Natural killer cell treated with Interleukin-12 subunit alpha and Interleukin-12 subunit beta and Interleukin-15 and Interleukin-18, amount 100 ng/mL, for 72 hours (primary cell): ENCODE measurements at places on chromosomes 4 and X. TPM values are rescaled to one million over a fixed set of nuclear protein-coding genes. Genes with fewer than 3 reads are reported as not detected.
A peak's percentile ranks its signal among the peaks of the same experiment; 100 is the strongest.

DNA sequence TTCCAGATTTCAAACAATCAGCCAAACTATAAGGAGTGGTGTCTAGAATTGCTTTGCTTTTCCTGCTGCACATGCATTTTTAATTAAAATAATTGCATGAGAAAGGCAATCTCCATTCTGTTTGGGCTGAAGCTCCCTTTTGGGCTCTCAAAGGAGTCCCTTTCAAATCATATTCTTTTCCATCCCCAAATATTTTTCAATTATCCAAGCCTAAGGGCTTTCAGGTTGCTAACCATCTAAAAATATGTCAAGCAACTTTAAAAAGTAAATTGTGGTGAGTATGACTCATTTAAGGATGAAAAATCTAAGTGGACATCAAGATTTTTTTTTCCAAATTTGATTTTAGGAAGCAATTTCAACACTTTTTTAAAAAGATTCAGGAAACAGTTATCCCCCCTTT lies 28.4 kb downstream of the PIR start:
- H3K36me3 ChIP-seq, result no peaks in the 10 kb centered on the region
- H3K4me3 ChIP-seq, result no peak overlapping the region
- H3K4me1 ChIP-seq, result no peaks in the 10 kb centered on the region
- no peak overlapping the region for H3K27ac ChIP-seq
- no peak for DNase-seq
- no peaks in the 10 kb centered on the region for H3K27me3 ChIP-seq

- peak overlapping the region; percentile 97 for H3K27ac ChIP-seq
- H3K27me3 ChIP-seq, result no peaks in the 10 kb centered on the region
- peak overlapping the region; percentile 95 for H3K4me3 ChIP-seq
- no peak for DNase-seq
- H3K4me1 ChIP-seq, result peaks cover 14% of the 10 kb centered on the region
Observed at GRCh38 chrX:52933976-52934703, 24.2 kb downstream of the FAM156A start.

GRCh38 chr4:184487503-184487902 lies 13.2 kb upstream of the IRF2 start:
- H3K27me3 ChIP-seq, result no peaks in the 10 kb centered on the region
- H3K36me3 ChIP-seq, result peaks cover 5% of the 10 kb centered on the region
- peaks cover 13% of the 10 kb centered on the region for H3K4me1 ChIP-seq
- H3K27ac ChIP-seq, result no peak overlapping the region
- DNase-seq, result no peak

DNA sequence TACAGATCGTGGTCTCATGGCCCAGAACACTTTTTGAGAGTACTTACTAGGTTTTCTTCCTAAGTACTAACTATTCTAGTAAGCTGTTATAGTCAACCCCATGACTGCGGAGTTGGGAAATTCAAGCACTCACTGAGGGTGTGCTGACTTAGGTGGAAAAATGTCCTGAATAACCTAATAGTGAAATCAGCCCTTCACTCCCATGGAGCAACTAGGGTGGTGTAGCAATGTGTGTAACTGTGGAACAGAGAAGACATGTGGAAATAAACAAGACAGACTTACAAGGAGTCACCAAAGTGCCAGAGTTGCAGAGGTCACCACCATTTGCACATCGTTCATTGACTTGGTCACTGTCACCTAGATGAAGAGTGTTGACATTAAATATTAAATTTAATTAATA lies 12.1 kb upstream of the VSIG4 start:
- H3K36me3 ChIP-seq, result no peaks in the 10 kb centered on the region
- peaks cover 3% of the 10 kb centered on the region for H3K27me3 ChIP-seq
- peaks cover 5% of the 10 kb centered on the region for H3K4me1 ChIP-seq
- no peak overlapping the region for H3K4me3 ChIP-seq
- no peak for DNase-seq

Gene PRSS12
- not detected for total RNA-seq

- no peak overlapping the region for H3K4me3 ChIP-seq
- peaks cover 3% of the 10 kb centered on the region for H3K27me3 ChIP-seq
- H3K27ac ChIP-seq, result no peak overlapping the region
- DNase-seq, result no peak
Observed at GRCh38 chrX:141924293-141924692, 20.6 kb downstream of the MAGEC1 start.

DNA sequence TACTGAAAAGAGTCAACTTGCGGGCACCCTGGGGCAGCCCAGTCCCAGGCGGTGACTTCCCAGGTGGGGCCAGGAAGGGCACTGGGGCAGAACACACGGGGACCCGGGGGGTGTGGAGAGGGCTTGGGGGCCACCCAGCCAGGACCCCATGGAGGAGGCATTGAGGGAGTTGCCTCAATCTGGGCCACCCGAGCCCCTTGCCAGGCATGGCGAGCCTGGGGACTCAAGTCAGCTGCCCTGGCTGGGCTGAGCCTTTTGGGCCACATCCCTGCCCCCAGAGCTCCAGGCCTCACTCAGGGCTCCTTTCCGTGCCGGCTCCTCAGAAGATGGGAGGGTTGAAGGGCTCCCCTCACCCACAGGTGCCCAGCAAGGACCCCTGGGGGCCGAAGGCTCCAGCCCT lies 6.6 kb upstream of the CPLX1 start:
- H3K36me3 ChIP-seq, result peaks cover 7% of the 10 kb centered on the region
- peaks cover 9% of the 10 kb centered on the region for H3K27me3 ChIP-seq
- no peak overlapping the region for H3K27ac ChIP-seq
- H3K4me1 ChIP-seq, result peaks cover 16% of the 10 kb centered on the region

DNA sequence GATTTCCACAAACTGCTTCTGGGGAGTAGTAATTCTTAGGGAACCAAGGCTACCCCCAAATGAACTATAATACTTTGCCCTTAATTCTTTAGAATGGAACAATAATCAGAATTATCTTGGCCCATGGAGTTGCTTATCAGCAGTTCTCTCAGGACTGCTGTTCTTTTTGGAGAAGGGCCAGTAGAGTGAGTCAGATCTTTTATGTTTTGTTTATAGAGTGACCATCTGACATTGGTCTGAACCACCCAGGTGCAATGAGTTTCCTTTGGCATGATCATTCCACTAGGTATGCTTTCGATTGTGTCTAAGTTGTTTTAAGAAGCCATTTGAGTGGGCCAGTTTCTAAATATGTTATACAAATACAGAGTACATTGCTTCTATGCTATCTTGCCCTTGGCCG lies 31.8 kb downstream of the PRRG1 start:
- H3K4me1 ChIP-seq, result no peaks in the 10 kb centered on the region
- DNase-seq, result no peak
- H3K27ac ChIP-seq, result no peak overlapping the region
- H3K27me3 ChIP-seq, result peaks cover 5% of the 10 kb centered on the region

Gene IL2
- not detected for total RNA-seq

- no peak for DNase-seq
- H3K27ac ChIP-seq, result no peak overlapping the region
- H3K36me3 ChIP-seq, result no peaks in the 10 kb centered on the region
- H3K4me3 ChIP-seq, result no peak overlapping the region
Observed at GRCh38 chr4:183906739-183907651, 1.9 kb downstream of the STOX2 start.

Gene TLR10
- total RNA-seq, result not detected

Gene SPARCL1
- total RNA-seq, result not detected

GRCh38 chrX:131987252-131987651 lies 35.9 kb upstream of the STK26 start:
- H3K27me3 ChIP-seq, result peaks cover 25% of the 10 kb centered on the region
- no peak for DNase-seq
- peak overlapping the region; percentile 83 for H3K27ac ChIP-seq
- H3K4me1 ChIP-seq, result peaks cover 25% of the 10 kb centered on the region

DNA sequence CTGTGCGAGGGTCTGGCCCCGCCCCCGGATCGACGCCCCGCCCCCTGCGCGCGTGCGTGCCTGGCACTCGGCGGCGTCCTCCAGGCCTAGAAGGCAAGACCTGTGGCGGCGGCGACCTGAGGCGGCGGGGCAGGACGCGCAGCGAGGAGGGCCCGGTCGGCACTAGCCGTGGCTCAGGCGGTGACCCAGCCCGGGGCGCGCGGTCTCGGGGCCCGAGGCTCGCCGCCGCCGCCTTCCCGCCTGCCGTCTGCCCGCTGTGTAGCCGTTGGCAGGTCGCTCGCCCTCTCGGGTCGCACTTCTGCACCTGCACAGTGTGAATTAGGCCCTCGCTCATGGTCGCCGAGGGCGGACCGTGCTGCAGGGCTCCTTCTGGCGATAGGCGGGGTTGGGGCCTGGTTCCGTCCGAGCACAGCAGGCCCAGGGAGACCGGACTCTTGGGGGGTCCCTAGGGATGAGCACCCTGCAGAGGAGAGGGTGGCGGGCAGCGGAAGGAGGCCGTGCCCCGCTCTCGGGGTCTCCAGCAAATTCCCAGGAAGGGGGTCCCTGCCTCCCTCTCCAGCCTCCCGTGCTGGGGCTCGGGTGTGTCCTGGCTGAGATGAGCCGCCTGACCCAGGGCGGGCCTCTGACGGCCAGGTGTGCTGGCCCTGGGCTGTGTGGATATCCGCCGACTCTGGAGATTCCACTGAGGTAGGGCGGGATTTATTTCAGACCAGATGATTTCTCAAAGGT lies 557 bp upstream of the FAM53A start:
- H3K4me3 ChIP-seq, result no peak overlapping the region
- no peaks in the 10 kb centered on the region for H3K27me3 ChIP-seq
- H3K27ac ChIP-seq, result no peak overlapping the region

Gene ZMAT1
- total RNA-seq, result 1.4 TPM

- no peak overlapping the region for H3K4me3 ChIP-seq
- peaks cover 25% of the 10 kb centered on the region for H3K36me3 ChIP-seq
Observed at GRCh38 chr4:76386566-76387305, 34.2 kb downstream of the CCDC158 start.

Gene FREM3
- not detected for total RNA-seq
